Activated naive CD4-positive, alpha-beta T cell treated with Interleukin-2 at 50 U/mL for 16 hours (primary cell): ENCODE measurements at places on chromosomes 5 and 9.
A peak's percentile ranks its signal among the peaks of the same experiment; 100 is the strongest.

GRCh38 chr9:89010056-89010455 lies 18.8 kb downstream of the S1PR3 start:
- DNase-seq: no peak

- DNase-seq: no peak
These were observed 15.1 kb upstream of the LPCAT1 start for GRCh38 chr5:1538741-1539392.

GRCh38 chr5:31967461-31967860 lies 206.7 kb downstream of the GOLPH3 start:
- DNase-seq: no peak

- no peak for DNase-seq
These were observed 196.3 kb downstream of the PAX5 start for GRCh38 chr9:36837431-36838405.

DNA sequence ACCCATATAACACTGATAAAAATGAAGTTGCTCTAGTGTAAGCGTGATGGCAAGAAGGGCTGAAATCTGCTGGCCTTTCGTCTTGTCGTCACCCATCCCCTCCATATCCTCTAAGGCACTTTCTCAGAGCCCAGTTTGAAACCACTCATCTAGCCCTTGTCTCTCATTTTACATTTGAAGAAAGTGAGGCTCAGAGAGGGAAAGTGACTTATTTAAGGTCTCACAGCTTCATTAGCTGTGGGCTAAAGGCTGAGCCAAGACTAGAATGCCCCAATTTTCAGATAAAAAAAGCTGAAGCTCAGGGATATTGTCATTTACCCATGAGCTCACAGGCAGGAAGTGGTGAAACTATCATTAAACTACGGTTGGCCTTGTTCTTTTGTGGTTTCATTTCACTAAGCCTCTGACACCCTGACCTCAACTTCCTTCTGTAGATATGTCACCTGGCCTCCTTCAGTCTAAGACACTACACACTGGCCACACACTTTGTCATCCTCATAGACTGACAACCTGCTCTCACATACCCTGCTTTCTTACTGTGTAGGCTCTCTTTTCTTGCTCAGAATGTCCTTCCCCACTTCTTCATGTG lies 176.7 kb upstream of the DMAC1 start:
- peak; percentile 51 for DNase-seq

GRCh38 chr5:138514021-138514420 lies 29.0 kb downstream of the ETF1 start:
- no peak for DNase-seq
